ENCODE measurements at places on chromosomes 1 and 21. TPM values are rescaled to one million over a fixed set of nuclear protein-coding genes. Genes with fewer than 3 reads are reported as not detected.

GABRD gene
- 0.13 TPM for total RNA-seq

SLAMF1 gene
- not detected for total RNA-seq

ARHGEF19 gene
- 6.2 TPM for total RNA-seq

GBP1 gene
- 40.2 TPM for total RNA-seq

SHISAL2A gene
- not detected for total RNA-seq

PIK3CD gene
- total RNA-seq = 4.2 TPM

KCNN3 gene
- total RNA-seq = 1.5 TPM

CCDC181 gene
- total RNA-seq = not detected

BLACAT1 gene
- total RNA-seq = not detected

PCSK9 gene
- 0.32 TPM for total RNA-seq

ACAP3 gene
- total RNA-seq = 15.5 TPM

ALX3 gene
- total RNA-seq = not detected

SPRR2B gene
- total RNA-seq = not detected

DNALI1 gene
- 1.2 TPM for total RNA-seq

PGLYRP3 gene
- 0.16 TPM for total RNA-seq

ANXA9 gene
- not detected for total RNA-seq

MCOLN2 gene
- not detected for total RNA-seq

PRELP gene
- total RNA-seq = not detected

AMY1A gene
- total RNA-seq = not detected

GOLT1A gene
- total RNA-seq = not detected

FAM72C gene
- 0.16 TPM for total RNA-seq

FCRL1 gene
- not detected for total RNA-seq

KIAA0040 gene
- 13.4 TPM for total RNA-seq

SAMSN1 gene
- total RNA-seq = 0.25 TPM

WNT9A gene
- total RNA-seq = 1.7 TPM

CCDC17 gene
- total RNA-seq = 0.97 TPM

ATP1A4 gene
- total RNA-seq = not detected

IL22RA1 gene
- not detected for total RNA-seq

CLCA1 gene
- not detected for total RNA-seq

Measured in bladder microvascular endothelial cell (primary cell).